NCI-H1694 (cell line): ENCODE measurements at places on chromosomes 6 and 20.
A peak's percentile ranks its signal among the peaks of the same experiment; 100 is the strongest.

DNA sequence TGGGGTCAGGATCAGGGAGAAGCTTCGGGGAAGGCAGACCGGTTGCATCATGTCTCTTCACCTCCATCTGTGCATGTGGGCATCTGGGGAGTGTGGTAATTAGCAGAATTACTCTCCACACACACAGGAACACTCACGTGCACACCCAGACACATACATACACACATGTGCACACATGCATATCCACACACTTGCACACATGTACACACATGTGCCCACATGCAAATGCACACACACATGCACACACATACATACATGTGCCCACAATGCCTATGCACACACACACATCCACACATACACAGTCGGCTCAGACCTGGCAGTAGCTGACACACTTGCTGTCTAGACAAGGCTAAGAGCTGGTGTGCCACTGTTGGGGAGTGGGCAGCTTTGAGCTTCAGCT lies 212.3 kb upstream of the PMEPA1 start:
- DNase-seq: no peak

GRCh38 chr6:14440940-14441781 lies 323.6 kb downstream of the CD83 start:
- DNase-seq: peak; percentile 47

- DNase-seq: no peak
Measured at GRCh38 chr6:36547646-36548400, 544 bp upstream of the STK38 start.

- peak; percentile 28 for DNase-seq
Measured at GRCh38 chr20:46811224-46812084, 83.2 kb upstream of the EYA2 start.

DNA sequence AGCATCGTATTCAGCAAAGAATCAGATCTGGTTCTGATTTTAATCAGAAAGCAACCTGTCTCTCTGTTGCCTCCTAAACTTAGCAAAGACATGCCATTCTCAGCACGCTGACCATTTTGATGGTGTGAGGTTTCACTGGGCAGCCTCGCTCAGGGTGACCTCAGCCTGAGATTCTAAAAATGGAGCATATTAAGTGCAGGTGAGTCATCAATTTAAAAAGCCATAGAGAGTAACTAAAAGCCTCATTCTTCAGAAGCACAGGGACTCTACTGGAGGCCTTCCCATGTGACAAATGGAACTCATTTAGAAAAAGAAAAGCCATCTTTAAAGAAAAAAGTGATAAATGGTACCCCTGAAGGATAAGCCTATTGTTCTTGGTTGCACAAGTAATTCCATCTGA lies 91.3 kb downstream of the FILIP1 start:
- no peak for DNase-seq

- peak; percentile 7 for DNase-seq
Measured at GRCh38 chr6:75266716-75267291, 17.8 kb downstream of the TMEM30A start.

- no peak for DNase-seq
Measured at GRCh38 chr20:10565922-10566897, 107.6 kb downstream of the JAG1 start.

DNA sequence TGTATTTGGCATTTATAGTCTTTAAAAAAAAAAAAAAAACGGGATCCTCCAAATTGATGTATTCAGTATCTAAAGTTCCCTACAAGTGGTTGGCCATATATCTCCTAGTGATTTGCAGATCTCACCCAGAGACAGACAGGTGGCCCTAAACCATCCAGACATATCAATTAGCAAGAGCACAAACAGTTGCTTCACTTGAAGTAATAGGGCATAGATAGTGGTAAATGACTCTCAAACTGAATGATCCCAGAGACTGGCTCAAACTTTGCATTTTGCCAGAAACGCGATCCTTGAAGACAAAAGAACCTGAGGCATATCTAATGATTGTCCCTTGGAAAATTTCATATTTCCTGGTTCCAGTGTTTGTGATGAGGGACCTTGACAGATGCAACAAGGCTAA lies 54.6 kb downstream of the HMGCLL1 start:
- no peak for DNase-seq

DNA sequence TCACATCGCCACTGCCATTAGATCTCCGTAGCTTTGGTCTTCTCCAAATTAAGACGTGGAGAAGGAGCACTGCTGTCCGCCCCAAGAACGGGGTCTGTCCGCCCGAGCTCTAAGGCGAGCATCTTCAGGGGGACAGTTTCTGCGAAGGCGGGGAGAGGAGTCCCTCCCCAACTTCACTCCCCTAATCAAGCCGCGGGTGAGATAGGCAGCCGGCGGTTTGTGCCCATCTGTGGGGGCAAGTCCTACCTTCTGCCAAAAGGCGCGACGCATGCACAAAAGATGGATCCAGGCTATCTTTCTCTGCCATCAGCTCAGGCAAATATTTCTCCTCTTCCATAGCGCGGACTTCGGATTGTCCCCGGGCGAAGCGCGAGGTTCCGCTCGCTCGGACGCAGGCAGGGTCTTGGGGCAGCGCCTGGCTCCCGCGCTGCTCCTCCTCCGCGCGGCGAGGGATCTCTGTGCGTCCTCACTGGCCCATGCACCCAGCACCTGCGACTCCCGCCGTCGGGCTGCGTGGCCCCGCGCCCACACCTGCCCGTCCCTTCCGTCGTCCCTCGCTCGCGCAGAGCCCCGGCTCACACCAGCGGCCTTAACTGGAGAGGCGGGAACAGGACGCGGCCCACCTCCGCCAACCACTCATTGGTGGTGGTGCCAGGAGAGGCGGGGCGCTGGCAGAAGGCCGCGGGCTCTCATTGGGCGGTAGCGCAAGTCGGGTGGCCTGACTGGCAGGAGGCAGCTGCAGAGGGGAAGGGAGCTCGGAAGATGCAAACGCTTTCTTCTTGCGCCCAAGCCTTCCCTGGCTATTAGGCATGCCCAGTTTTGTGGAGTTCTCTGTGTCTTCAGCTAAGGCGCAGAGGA lies at the start of gene KHDRBS2:
Gene KHDRBS2, minus strand, starts transcription at position 614 of the 858 bp plus-strand sequence.
- no peak for DNase-seq

DNA sequence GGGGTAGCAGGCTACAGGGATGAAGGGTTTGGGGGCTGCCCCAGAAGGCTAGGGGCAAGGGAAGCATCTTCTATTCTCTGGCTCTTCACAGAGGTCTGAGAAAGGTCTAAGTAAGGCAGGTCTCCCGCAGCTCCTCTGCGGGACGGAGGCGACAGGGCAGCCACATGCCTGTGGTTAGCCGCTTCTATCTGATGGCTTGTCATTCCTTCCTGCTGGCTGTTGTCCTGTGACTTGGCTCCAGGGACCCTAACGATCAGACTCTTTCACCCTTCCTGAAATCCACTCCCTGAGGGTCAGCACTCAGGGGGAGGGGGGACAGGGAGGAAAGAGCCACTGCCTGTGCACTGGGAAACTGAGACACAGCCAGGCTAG lies 673 bp downstream of the CST7 start:
- DNase-seq: no peak

DNA sequence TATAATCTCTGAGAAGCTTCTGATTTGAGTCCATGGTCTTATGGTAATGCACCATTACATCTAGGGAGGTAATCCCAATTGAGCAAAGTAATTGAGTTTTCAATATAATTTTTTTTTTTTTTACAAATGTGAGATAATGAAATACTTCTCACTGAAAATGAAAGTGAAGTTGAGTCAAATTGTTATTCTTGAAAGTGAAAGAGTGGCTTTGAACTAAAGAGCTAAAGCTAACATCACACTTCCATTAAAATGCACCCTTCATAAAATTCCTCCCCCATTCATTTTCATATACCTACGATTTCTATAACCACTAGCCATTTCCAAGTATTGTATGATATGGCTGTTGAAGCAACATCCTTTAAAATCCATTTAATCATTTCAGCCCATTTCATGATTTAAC lies 149.1 kb upstream of the IMPG1 start:
- no peak for DNase-seq

DNA sequence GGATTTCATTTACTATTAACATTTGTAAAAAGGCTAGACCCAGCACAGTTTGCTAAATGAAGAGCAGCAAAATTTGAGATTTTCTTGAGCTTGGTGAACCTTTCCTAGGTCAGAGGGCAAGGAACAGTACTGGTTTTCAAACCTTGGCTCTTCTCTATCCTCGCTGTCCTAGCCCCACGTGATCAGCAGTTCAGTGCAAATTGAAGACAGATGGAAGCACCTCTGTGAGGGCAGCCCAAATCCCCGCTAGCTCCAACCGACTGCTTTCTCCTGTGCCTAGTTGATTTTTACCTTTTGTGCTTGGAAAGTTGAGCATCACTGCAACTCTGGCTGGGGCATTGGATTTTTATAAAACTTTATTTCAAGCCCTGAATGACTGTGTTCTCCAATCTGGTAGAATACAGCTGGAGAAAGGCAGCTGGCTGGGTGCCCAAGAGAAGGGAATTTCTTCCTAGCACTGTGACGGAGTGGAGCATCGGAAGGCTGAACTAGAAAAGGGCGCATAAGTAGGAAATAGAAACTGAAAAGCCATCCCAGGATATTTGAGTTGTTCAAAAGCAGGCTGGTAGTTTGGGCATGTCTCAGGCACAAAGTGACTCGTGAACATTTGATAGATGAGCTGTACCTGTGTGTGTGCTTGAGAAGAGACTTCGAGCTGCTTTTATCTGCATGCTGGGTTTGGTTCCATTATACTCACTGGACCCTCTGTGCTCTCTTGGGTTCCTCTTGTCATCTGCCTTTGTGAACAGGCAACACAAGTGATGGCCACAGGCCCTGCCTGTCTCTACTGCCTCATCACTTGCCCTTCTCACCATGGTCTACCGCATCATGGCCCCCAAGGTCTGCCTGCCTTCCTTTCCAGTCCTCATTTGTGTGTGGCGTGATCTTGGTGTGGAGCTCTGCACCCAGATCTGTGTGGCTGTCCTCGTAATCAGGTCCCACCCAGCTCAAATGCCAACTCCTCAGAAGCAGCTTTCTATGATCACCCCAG lies 2.3 kb downstream of the RNF114 start:
- DNase-seq: no peak

- no peak for DNase-seq
Measured at GRCh38 chr20:35731862-35732643, 10.0 kb downstream of the RBM39 start.

- no peak for DNase-seq
Measured at GRCh38 chr20:62195075-62195405, 12.2 kb downstream of the MTG2 start.

DNA sequence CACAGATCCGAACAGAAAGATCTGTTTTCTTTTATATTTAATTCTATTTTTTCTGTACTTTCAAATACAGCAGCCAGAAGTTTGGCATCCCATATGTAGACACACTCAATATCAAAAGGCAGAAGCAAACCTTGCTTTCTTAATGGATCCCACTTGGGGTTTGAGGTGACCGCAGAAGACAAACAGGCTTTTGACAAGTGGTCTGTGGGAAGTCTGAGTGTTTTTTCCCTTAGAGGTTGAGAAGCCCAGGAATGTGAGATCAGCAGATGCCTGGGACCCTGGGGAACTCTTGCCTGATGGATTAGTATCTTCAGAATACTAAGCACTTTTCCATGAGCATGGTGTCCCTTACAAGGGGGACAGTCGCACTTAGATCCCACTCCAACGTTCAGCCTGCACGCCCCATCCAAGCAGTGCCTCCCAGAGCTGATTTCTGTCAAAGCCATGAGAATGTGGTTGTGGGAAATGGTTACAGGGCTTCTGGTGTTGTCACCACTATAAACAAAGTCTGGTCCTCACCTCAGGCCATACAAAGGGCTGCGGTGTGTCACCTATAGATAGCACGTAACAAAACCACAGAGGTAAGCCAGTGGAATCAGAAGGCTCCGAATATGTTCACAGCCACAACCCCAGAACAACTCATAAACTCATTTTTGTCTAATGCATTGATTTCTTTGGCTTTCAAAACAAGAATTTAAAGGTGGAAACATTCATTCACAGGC lies 12.7 kb downstream of the IL17F start:
- DNase-seq: no peak

GRCh38 chr6:67717281-67717680 lies 917.8 kb upstream of the ADGRB3 start:
- no peak for DNase-seq

GRCh38 chr6:18845896-18846295 lies 458.7 kb downstream of the RNF144B start:
- DNase-seq: peak; percentile 38

DNA sequence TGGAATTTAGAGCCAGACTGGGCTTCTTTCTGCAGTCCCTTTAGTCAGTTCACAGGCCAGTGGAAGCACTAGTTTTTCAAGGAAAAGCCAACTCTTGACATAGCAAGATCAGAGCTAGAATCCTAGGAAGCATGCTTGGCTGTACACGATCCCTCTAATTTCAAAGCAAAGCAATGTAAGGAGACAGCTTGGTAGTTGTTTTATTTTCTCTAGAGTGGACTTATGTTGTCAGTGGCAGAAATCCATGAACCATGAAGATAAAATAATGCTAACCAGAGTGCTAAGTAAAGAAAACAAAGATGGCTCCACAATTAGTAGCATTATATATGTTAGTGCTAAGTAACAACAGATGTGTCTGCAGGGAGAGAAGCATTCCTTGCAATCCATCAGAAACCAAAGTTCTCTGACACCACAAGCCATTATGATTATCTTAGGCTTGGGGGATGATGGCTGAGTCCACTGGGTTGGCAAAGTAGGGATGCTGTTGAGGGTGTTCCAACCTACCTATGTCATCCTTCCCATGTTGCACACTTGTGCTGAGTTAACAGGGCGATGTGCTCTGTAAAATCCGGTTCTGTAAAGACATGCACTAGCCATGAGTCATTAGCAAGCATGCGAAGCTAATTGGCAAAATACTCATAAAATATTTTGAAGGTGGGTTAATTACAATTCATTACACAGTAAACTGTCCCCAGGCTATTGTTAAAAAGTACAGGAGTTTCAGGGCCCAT lies 115.2 kb downstream of the BMP2 start:
- DNase-seq: no peak

DNA sequence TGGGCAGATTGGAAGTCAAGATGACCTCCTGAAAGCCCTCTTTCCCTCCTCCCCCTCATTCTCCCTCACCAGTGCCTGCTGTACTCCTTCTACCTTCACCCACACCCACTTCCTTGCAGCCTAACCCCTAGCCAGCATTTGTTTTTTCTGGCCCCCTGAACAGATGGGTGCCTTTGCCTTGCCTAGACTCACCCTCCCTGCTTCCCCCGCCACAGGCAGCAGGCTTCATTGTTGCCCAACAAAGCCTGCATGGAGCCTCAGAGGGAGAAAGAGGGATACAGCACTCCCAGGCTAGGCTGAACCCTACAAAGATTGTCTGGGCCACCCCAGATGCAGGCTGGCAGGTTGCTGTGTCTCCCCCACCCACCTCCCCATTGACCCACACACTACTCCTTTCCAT lies 2.7 kb downstream of the MOCS1 start:
- no peak for DNase-seq

- no peak for DNase-seq
Measured at GRCh38 chr6:11245381-11246256, 13.2 kb upstream of the NEDD9 start.

DNA sequence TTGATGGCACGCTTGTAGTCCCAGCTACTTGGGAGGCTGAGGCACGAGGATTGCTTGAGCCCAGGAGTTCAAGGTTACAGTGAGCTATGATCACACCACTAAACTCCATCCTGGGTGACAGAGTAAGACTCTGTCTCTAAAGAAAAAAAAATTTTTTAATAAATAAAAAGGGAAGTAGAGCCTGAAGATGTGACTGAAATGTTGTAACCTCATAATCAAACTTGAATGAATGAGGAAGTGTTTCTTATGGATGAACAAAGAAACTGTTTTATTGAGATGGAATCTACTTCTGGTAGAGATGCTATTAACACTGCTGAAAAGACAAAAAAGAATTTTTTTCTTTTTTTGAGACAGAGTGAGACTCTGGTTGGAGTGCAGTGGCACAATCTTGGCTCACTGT lies 6.7 kb downstream of the MAK start:
- DNase-seq: no peak
